Dorsolateral prefrontal cortex (tissue), 122 donors: ENCODE measurements at places on chromosomes 1 and 21. TPM values are rescaled to one million over a fixed set of nuclear protein-coding genes. Genes with fewer than 3 reads are reported as not detected.
A peak's percentile ranks its signal among the peaks of the same experiment; 100 is the strongest.

The PRPF38B gene
- 33.4 TPM for total RNA-seq

The FASLG gene
- not detected for total RNA-seq

The CAMTA1 gene
- 151 TPM for total RNA-seq

The GNG12 gene
- 15.5 TPM for total RNA-seq

The TTLL10 gene
- not detected for total RNA-seq

The SLC30A10 gene
- 14.4 TPM for total RNA-seq

The C1orf53 gene
- 3.8 TPM for total RNA-seq

The C1orf185 gene
- total RNA-seq: not detected

DNA sequence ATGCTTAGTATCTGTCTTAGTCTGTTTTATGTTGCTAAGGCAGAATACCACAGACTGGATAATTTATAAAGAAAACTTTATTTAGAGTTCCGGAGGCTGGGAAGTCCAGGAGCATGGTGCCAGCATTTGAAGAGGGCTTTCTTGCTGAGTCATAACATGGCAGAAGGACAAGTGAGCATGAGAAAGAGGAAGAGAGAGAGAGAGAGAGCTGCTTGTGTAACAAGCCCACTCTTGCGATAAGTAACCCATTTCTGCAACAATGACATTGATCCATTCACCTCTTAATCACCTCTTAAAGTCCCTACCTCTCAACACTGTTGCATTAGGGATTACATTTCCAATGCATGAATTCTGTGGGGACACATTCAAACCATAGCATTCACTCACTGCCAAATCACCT lies 11.7 kb upstream of the MYOCOS start:
- DNase-seq: no peak

DNA sequence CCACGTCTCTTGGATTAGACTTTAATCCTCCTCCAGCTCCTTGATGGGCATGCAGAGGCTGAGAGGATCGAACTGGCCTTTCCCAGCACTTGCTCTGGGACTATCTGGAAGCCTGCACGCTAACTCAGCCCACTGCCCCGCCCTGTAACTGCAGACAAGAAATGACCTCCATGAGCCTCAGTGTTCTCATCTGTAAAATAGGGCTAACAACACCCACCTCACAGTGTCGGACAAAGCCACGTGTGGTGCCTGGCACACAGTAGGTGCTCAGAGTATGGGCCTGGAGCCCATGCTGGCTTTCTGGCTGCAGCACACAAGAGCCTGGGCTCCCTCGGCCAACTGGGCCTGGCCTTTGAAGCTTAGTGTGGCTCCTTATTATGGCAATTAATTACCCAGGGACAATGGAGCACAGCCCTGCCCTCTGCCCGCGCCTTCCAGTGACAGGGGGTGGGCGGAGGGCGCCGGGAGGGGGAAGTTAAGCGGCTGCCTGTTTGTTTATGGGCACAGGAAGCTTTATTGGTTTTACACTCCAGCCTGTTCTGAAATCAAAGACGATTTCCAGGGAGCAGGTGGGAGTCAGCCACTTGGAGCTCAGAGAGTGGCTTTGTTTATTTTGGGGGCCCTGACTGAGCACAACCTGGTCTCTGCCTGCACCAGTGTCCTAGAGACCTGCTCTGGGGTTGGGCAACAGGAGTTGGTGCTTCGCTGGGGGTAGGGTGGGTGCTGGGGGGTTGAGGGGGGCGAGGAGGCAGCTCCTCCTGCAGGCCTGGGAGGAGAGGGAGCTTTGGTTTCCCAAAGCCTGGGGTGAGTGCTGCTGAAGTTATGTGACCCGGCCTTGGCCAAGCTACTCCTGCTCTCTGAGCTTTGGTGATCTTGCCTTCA lies 31.0 kb downstream of the PAX7 start:
- no peak for DNase-seq

DNA sequence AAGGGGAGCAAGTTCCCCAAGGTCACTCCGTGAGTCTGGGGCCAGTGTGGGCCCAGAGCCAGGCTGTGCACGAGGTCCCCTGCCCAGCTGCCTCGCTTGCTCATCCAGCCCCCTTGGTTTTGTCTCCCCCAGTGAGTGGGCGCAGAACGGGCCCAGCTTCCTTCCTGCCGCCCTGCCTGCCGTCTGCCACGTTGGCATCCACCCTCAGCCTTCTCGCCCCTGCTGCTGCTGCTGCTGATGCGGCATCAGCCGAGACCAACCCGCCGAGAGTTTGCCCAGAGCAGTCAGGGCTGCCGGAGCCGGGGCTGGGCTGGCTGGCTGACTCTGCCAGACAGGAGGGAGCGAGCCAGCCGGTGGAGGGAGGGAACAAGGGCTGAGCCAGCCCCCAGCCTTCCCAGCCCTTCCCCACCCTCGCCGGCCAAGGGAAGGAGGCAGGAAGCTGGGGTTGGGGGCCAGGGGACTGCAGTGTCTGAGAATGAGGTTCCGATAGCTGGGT lies 31.4 kb upstream of the WASF2 start:
- DNase-seq: peak; percentile 73

GRCh38 chr1:173341307-173341706 lies 134.2 kb upstream of the TNFSF4 start:
- no peak for DNase-seq

DNA sequence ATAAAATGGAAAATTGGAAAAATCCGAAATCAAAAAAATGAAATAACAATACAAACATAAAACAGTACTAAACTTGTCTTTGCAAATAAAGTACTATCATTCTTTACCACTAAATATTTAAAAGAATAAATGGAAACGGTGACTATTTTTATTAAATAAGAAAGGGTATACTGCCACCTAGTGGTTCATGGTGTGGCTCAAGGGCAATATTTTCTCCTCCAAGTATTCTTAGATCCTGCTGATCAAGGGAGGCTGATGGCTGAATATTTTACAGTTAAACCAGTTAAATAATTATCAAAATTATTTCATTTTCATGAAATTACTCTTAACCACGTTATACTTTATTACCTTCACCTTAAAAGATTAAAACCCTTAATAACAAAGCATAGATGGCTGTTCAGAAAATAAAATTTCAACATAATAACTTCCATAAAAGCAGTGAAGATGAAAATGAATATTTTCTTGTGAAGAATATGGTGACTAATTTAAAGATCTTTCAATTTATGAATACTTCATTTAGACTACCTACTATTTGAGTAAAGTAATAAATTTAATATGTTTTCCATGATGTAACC lies 1793.9 kb downstream of the NCAM2 start:
- no peak for DNase-seq

DNA sequence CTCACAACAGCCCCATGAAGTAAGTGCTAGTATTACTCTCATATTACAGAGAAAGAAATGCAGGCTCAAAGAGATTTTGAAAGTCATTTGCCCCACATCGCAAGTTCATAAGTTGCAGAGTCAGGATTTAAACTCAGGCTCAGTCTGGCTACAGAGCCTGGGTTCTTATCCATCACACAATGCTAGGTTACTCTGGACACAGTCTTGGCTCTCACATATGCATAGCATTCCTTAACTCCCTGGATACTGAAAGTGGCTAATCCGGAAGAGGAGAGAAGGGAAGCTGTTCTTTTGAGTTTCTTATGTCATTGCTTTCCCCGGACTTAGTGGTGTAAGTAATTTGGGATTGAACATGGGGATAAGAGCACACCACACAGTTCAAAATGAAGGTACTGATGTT lies 357.4 kb upstream of the PLXNA2 start:
- DNase-seq: no peak

GRCh38 chr1:161737625-161738024 lies 12.0 kb upstream of the DUSP12 start:
- DNase-seq: no peak
